ENCODE measurements at places on chromosomes 16 and 17.

- DNase-seq, result no peak
These were observed 7.5 kb upstream of the TMEM170A start for GRCh38 chr16:75471723-75472633.

DNA sequence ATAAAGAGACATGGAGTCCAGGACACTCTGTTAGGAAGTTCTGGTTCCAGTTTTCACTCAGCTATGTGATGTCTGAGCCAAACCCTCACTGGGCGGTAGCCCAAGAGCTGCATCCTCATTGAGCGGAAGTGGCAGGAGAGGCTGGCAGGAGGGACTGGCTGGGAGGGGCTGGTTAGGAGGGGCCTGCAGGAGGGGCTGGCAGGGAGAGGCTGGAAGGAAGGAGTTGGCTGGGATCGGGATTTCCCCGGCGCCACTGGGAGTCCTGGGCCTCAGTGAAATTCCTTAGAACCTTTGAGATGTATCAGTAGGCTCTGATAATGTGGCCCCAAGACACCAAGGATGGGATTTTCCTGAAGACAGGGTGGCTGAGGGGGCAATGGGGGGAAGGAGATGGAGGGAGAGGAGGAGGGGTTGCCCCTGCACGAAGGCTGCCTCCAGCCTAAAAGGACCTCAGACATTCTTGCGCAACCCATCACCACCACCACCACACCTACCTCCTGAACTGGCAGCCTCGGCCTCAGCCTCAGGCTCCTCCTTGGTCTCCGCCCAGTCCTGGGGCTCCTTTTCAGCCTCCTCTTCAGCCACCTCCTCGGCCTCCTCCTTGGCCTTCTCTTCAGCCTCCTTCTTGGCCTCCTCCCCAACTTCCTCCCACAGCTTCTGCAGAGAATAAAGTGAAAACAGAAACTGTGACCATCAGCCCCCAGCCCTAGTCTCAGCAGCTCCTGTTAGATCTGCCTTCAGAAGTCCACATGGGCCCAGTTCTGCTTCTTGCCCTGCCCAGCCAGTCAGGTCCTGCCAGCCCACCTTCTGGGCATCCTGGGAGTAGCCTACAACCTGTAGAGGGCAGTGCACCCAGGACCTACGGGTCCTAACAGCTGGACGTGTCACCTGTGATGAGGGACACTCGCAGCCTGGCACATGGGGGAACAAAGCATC is 31.7 kb downstream of the CNGB1 start:
- no peak for DNase-seq

DNA sequence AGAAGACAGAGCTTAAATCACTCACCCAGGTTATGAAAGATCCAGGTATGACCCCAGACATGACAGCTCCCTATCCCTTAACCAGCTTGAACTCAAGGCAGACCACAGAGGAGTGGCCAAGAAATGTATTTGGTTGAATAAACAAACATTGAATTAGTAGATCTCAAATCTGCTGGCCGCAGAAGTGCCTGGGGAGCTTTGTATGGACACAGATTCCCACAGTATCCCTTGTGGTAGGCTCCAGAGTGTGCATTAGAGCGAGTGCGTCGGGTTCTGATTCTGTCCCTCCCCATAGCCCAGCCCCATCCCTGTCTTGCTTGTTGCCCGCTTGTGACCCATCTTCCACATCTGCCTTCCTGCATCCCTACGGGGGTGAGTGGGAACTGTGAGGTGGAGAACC is 118.8 kb upstream of the FOXF1 start:
- no peak for DNase-seq

GRCh38 chr16:59238246-59238645 is 504.1 kb upstream of the GOT2 start:
- DNase-seq, result no peak

GRCh38 chr16:424623-425081 is 797 bp upstream of the RAB11FIP3 start:
- DNase-seq, result no peak

DNA sequence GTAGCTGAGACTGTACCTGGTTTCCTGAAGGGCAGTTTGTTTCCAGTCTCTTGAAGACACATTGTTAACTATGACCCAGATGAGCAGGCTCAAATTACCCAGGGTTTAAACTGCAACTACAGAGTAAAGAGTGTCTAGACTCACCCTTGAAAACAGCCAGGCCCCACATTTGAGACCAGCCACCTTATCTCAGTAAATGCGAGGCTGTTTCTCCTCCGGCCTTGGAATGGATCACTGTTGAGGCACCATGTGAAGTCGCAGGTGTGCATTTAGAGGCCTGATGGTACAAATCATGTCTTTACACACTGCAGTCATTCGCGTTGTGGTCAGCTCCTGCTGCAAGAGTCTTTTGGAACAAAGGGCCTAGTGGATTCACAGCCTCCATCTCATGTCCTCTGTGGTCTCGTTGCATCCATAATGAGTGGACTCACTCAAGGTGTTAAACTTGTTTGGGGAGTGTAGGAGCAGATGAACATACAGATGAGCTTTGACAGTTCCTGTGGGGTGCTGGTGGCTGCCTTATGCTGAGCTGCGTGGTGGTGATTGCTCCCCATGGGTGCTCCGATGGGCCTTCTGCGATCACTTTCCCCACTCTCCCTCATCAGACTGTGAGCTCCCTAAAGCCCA is 18.5 kb upstream of the N4BP1 start:
- DNase-seq, result no peak

DNA sequence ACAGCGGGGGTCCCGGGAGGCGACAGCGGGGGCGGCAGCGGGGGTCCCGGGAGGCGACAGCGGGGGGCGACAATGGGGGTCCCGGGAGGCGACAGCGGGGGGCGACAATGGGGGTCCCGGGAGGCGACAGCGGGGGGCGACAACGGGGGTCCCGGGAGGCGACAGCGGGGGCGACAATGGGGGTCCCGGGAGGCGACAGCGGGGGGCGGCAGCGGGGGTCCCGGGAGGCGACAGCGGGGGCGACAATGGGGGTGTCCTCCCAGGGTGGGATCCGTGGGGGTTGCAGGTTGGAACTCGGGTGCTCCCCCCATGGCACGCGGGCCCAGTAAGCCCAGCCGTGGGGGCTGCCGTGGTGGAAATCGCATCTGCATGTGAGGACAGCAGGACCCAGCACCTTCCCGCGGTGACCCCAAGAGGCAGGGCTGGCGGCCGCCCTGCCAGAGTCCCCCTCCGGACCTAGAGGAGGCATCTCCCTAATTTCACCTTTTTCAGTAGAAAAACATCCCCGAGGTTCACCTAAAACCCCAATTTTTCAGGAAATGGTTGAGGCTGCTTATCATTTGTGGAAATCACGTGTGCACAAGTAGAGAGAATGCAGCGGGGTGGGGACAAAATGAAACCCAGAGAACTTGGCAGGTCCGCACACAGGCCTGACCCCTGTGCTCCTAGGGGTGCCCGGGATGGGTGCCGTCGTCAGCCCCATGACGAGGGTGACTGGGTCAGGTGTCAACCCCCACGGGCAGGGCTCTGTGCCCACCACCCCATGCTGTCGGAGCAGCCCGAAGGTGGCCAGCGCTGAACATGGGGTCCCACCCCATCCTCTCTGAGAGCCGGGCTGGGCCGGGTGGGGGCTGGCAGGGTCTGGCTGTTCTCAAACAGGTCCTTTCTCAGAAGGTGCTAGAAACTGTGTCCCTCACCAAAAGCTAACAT is 10.5 kb upstream of the METRNL start:
- no peak for DNase-seq

DNA sequence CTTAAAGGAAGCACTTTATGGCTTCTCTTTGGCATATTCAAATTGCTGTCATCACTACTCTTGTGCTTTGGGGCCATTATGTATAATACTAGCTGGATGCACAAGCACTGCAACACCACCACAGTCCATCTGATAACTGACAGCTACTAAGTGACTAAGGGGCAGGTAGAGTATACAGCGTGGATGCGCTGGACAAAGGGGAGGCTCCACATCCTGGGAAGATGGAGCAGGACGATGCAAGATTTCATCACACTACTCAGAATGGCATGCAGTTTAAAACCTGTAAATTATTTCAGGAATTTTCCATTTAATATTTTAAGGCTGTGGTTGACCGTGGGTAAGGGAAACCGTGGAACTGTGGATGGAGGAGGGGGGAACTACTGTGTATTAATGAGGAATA is 25.0 kb downstream of the MPRIP start:
- no peak for DNase-seq

GRCh38 chr17:77011173-77012011 is 129.4 kb upstream of the SEC14L1 start:
- no peak for DNase-seq

GRCh38 chr17:35774499-35774898 is 13.8 kb downstream of the C17orf50 start:
- DNase-seq, result no peak

DNA sequence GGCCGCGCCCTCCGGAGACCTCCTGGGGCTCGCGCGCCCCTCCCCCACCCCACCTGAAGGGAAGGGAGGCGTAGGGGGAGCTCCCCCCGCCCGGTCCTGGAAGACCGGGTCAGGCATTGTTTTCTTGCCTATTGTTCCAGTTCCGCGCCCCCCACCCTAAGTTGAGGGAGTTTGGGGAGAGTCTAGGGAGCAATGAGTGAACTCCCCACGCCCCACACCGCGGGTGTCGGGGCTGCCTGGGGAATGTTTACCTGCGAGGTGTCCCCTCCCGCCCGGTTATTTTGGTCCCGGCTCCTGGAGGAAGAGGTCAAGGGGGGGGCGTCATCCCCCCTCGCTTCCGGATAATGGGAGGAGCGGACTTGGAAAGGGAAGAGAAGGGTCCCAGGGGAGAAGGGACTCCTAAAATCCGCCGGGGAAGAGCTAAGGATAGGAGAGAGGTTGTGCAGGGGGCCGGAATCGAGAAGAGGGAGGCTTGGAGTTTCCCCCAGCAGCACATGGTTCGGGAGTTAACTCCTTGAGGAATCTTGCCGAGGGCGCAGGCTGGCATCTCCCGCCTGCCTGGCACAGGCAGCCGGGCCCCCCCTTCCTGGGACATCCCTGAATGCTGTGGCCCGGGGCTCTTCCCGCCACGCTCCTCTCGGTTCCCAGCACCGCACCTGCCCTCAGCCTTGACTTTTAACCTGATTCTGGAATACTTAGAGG is 881 bp downstream of the MLLT6 start:
- no peak for DNase-seq

DNA sequence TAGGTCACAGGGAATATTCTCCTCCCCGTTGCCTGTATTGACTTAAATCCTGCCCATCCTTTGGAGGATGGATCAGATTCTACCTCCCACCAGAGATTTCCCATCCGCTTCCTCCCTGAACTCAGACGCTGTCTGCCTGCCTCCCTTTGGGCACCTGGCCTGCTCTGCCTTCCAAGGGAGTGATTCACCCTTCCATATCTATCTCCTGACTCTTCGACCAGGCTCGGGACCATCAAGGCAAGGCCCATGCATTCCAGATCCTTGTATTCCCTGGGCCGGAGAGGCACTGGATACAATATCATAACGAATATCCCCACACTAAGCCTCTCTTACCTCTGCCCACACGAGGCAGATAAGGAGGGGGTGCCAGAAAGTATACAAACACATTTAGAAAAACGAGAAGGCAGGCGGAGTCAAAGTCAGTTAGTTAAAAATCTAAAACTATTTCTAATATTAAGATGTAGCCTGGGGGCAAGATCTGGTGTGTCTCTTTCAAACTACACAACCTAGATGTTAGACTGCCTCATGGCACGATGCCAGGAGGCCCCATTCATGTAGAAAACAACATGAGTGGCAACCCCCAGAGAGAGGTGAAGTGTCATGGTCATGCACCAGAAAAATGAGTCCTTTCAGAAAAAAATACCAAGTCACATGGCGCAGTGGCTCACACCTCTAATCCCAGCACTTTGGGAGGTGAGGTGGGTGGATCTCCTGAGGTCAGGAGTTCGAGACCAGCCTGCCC is 9.2 kb downstream of the PMP22 start:
- no peak for DNase-seq

- no peak for DNase-seq
These were observed 25.3 kb upstream of the ABCA6 start for GRCh38 chr17:69166957-69167356.

DNA sequence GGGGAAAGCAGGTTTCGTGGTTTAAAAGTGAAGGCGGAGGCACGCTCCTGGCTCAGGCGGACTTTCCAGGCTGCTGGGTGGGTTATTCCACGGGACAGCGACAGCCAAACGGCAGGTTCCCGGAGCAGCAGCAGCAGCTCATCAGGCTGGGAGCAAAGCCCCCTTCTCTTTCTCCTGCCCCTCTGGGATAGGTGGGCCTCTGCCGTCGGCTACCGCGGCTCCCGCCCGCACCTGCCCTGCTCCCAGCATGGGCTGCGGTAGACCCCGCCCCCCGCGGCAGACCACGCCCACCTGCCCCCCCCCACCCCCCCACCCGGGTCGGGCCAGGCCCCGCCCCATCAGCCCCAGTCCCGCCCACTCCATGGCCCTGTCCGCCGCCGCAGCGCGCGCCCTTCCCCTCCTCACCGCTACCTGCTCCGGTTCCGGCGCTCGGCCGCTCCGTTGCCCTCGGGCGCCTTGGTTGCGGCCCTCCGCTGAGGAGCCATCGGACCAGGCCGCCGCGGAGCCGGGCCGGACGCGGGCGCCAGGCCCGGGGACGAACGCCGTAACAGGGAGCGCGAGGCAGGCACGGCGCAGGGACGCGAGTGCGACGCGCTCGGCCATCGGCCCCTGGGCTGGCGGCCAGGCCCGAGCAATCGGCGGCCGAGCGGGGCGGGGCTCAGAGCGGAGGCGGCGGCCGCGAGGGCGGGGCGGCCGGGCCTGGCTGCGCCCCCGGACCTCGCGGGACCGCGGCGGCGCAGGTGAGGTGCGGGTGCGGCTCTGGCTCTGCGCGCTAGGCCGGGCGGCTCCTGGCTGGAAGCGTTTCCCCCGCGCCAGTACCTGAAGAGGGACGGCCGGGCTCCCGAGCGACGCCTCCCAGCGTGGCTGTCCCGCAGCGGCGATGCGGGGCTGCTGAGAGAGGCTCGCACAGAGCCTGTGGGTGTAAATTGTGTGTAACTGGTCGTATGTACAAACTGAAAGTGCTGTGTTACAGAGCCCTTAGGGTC is at the start of the genes HEXD and OGFOD3:
Gene HEXD (plus strand): TSS at position 347 of the 986 bp plus-strand sequence. CDS start 1,453 bp downstream, outside the sequence.
Gene OGFOD3 (minus strand): TSS at position 586 of the 986 bp plus-strand sequence. CDS start 101 bp downstream, at position 485.
- peak; percentile 93 for DNase-seq

GRCh38 chr17:33950061-33950460 is 305.0 kb upstream of the CCL2 start:
- no peak for DNase-seq

- DNase-seq, result no peak
These were observed 11.3 kb upstream of the HOXB2 start for GRCh38 chr17:48556229-48556575.

- DNase-seq, result no peak
These were observed 65.5 kb downstream of the CDK5R1 start for GRCh38 chr17:32552280-32552679.

DNA sequence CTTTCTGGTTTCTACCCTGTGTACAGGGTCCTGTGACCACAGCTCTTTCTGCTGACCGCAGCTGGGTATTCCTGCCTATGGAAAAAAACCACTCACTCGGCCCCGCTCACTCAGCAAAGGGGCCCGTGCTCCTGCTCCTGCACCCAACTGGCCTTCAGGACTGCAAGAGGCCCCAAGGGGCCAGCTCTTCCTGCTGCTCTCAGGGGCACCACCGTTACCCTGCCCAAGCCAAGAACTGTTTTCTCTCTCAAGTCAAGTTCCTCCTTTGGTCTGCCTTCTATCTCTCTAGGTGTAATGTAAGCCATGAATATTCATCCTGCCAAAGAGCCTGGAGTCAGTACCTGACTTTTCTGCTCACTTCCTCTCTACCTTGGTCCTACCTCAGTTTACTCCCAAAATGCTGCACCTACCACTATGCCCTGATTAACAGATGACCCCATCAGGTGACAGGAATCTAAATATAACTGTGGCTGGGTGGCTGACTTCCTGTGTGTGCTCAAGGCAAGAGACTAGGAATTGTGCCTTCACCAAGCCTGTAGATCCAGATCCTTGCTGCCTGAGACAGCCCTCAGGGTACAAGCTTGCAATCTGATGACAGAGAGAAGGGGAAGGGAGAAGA is 20.4 kb upstream of the SCIMP start:
- no peak for DNase-seq

GRCh38 chr16:11130978-11131665 is 124.9 kb downstream of the SOCS1 start:
- no peak for DNase-seq

- DNase-seq, result no peak
These were observed 68.7 kb downstream of the ARSG start for GRCh38 chr17:68359791-68360535.

All from H1 (cell line).